ENCODE measurements at places on chromosomes 11 and 22.

DNA sequence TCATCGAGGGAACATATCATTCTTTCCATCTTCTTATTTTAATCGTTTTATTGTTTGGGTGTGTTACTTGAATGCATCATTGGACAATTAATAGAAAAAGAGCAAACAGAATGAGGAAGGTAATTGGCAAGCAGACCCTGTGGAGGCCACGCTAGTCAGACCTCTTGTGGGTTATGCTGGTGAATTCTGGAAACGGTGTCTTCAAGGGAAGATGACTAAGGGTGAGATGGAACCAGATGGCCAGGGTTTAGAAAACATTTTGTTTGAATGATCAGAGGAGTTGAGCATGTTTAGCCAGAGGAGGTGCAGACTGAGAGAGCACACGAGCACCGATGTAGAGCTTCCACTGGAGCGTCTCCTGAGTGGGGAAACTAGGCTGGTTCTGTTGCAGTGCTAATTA, 8.5 kb downstream of the ST14 start:
- no peak for DNase-seq

GRCh38 chr11:33874910-33875490, 16.9 kb downstream of the LMO2 start:
- DNase-seq = no peak

DNA sequence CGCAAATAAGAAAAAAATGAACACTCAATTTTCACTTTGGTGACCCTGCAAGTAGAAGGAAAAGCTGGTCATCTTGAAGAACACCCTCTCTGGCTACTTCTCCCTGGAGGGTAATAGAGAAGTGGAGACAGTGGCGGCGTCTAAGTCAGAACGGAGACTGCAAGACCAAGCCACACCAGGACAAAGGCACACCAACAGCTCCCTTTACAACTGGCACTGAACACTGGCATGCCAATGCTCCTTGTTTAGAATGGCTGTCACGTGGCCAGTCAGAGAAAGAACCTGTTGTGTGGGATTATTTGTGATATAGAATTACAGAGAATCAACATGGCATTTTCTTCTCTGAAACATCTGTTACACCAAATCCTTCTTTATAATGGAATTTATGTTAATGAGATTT, 61.3 kb upstream of the YPEL1 start:
- DNase-seq = no peak

DNA sequence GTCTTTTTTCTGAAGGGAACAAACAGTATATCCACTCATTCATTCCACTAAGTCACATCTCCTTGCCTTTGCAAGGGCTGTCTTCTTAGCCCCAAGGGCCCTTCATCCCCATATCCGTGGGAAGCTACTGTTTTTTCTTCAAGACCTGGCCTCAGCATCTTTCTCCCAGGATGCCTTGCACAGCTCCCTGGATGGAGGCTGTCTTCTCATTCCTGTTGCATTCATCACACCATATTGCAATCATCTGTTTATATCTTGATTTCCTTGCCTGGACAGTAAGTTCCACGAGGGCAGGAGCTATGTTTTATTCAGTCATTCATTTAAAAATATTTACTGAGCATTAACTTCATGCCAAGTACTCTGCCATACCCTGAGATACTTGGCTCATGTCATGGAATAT, 29.3 kb upstream of the NECTIN1 start:
- no peak for DNase-seq

DNA sequence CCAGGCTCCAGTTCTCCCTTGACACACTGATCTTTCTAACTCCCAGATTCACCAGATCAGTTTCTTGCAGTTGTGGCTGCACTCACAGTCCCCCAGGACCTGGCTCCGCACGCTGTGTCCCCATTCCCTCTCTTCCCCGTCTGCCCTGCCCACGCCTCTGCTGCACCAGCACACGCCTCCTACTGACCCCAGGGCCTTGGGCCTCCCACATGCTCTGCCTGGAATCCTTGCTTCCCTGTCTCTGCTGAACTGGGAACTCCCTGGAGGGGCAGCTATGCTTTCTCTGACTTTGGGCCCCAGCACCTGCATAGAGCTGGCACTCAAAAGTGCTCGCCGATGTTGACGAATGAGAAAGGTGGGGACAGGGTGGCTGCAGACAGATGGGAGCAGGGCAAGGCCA, 68.9 kb downstream of the MYO7A start:
- DNase-seq = no peak

DNA sequence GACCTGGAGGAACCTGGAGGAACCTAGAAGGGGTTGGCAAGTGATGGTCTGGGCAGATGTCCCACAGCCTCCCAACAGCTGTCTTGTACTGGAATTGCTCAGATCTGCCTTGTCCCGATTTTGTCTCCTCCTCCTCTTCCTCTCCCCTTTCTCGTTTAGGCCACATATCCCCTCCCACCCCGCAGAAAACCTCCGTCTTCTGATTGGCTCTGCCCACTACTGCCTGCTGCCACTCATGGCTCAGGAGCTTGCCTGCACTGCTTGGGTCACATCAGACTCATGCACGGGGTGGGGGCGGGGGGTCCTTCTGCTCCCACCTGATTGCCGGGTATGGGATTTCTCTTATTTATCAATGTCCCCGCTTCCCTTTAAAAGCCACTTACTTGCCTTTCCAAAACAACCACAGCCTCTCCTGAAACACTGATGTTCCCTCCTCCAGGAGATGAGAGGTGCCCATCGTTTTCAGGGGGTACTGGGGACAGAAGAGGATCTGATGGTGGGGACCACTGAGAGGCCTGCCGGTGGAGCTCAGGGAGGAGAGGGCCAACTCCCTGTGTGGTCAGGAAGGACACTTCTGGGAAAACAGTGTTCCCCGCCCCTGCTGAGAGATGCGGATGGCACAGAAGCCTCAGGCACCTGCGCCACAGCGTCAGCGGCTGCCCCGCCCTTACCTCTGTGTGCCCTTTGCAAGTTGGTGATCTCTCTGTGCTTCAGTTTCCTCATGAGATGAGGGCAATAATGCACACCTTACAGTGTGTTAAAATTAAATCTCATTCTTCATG, 14.7 kb downstream of the TOM1 start:
- no peak for DNase-seq

DNA sequence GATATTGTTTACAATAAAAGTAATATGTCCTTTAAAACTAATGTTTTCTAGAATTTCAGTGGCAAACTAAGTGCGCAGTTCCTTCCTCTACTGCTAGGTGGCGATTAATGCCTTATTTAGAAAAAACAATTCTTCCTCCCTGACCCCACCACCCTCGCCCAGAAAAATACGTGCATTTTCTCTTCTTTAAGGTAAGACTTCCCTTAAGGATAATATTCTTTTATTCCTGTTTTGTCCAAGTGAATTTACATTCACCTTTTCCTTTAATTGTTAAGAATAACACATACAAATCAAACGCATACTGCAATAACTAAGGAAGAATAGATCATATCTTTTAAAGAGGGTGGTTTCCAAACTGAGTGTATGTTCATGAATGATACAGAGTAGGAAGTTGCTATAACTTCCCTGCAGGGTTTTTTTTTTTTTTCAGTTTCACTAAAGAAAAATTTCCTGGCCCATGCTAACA, 17.0 kb upstream of the PSMA1 start:
- peak; percentile 9 for DNase-seq

DNA sequence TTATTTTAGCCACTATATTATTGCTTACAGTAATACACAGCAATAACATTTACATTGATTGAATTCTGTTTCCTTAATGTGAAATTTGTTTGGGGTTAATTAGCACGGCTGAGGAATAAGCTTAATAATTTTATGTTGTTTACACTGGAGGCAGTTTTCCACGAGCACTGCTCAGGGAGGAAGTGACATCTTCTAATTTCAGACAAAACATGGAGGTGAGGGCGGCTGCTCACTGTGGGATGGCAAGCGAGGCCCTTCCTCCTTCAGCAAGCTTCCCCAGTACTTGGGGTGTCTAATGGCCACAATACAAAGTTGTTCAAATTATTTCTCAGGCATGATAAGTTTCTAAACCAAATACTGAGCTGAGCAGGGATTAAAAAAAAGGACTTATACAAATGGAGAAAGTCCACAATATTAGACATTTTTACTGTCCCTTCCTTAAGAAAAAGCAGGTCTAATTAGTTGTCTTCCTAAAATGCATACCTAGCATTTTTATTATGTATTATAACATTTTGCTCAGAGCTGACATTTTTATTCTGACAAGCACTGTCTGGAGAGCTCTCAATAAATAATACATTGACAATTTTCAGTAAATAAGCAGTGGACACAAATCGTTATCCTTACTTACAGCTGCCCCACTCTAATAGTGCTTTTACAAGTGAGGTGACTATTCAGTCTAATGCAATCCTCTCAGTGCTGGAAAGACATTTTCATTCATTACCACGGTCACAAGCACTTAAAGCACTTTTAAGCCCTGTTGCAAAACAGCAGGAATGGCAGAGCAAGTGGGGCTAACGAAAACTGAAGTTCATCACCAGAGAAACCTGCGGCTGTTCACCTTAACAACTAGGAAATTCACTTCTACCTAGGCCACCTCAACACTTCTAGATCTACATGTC, 56.2 kb downstream of the SOX6 start:
- no peak for DNase-seq

DNA sequence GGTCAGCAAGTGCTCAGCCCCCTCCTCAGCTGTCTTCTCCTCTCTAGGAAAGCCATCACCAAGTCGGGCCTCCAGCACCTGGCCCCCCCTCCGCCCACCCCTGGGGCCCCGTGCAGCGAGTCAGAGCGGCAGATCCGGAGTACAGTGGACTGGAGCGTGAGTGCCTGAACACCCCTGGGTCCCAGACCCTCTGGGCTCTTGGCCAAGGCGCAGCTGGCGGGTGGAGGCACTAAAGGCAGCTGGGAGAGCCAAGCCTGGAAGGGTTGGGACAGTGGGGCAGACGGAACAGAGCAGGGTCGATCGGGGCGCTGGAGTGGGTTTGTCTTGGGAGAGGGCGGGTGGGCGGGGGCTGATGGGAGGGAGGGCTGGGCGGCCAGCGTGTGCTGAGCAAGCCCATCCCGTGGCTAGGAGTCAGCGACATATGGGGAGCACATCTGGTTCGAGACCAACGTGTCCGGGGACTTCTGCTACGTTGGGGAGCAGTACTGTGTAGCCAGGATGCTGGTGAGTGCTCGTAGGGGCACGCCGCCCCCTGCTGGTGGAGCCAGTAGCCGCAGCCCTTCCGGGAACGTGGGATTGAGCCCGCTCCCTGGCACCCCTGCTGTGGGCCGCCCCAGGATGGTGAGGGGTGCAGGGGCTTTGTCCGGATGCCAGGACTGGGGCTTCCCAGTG, 14.1 kb upstream of the MDK start:
- no peak for DNase-seq

DNA sequence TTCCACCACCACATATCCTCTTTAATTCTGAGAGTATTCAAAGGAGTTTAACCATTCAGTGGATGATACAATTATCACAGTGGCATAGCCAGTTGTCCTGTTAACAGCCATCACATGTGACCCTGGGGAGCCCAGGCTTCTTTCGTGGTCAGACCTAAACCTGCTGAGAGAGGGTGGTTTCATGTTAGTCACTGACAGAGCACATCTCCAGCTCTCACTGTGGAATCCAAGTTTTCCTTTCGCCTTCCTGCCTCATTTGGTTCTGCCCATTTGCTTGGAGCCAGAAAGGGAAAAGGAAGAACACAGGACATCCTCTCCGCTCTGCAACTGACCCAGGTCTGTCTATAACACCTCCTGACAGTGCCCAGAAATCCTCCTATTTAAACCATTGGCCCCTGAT, 60.4 kb downstream of the MCHR1 start:
- DNase-seq = no peak

DNA sequence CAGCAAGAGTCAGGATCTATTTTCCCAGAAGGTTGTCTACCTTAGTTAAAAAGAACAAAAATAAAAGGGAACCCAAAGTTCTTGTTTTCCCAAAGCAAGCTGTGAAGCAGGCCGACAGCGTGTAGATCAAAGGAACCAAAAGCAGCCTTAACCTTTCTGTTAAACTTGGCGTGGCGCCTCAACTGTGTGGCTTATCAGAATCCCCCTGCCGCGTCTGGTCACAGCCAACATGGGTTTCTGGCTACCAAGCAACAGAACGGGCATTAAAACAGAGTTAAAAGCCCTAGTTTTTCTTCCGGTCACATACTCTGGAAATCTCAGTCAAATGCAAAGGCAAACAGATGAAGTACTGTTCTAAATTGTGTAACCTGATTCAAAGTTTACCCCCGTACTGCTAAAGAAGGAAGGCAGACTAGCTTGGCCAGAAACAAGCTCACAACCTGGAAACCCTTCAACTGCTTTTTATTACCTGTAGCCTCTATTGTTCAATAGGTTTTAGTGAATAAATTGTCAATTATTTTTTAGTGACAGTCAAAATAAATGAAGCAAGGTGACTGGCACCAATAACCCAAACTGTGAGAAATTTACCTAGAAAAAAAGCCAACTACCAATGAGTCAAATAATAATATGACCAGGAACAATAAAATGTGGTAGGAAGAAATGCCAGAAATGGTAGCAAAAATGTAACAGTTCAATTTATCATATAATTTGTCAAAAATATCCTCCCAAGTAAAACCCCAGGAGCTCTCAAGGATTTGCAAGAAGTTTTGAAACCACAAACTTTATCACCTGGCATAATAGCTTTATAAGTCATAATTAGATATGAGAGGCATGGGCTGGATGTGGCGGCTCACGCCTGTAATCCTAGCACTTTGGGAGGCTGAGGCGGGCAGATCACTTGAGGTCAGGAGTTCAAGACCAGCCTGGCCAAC, 21.4 kb downstream of the CHKA start:
- no peak for DNase-seq

- DNase-seq = no peak
These were observed 1.4 kb downstream of the NUDT22 start for GRCh38 chr11:64227405-64227956.

DNA sequence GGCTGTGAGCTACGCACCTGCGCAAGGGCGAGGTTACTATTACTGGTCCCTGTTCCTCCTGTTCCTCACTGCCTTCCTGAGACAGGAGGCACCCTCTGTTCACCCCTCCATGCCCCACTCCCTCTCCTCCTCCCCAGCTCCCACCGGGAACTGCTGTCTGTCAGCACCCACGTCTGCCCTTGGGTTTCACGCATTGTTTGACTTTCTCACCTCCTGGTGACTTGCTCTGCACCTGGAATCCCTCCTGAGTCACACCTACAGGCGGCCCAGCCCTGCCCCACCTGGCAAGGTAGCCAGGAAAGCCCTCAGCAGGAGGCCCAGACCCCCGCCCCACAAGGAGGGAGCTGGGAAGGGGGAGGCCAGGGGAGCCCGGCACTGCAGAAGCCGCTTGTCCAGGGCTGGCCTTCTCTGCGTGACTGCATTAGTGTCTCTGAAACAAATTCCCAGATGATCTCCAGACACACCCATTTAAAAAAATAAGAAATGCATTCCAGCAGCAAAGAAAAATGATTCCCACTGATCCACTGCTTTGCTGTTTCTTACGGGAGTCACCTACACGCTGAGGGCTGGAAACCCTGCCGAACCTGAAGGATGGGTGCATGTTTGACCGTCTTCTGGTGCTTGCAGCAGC, 86.4 kb downstream of the CELSR1 start:
- no peak for DNase-seq

DNA sequence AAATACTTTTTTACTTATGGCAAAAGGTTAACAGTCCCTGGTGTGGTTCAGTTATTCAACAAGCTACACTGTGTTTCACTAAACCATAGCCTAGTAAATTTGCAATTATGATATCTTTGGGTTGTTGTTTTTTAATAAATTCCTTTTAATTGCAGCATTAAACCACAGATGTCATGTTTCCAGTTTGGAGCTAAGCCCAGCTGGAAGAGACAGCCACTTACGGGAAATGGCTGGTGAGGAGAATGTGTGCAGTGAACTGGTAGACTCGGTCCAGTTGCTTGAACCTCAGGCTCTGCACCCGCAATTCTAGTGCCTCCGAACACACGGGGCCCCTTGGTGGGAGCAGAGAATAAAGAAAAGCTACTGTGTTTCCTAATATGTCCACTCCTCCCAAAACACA, 70.8 kb downstream of the WNT11 start:
- DNase-seq = peak; percentile 38

GRCh38 chr11:135036488-135037297, 624.7 kb upstream of the B3GAT1 start:
- no peak for DNase-seq

All from renal pelvis (tissue), 12 donors.